Bronchial epithelial cell (primary cell): ENCODE measurements at places on chromosomes 6 and 20.

GRCh38 chr6:110476046-110476849 lies at the start of gene SLC22A16:
Gene SLC22A16, minus strand, starts transcription at chr6:110476613. Its CDS starts 39 bp downstream, at chr6:110476574.
- no peak for DNase-seq

GRCh38 chr6:132190815-132191175 lies 210.5 kb downstream of the MOXD1 start:
- no peak for DNase-seq

- no peak for DNase-seq
Observed at GRCh38 chr6:158002951-158003853, 21.5 kb downstream of the SYNJ2 start.

GRCh38 chr20:60358101-60358500 lies 399.9 kb downstream of the CDH26 start:
- no peak for DNase-seq

GRCh38 chr6:34235307-34236130 lies 1.2 kb upstream of the HMGA1 start:
- peak; percentile 89 for DNase-seq

DNA sequence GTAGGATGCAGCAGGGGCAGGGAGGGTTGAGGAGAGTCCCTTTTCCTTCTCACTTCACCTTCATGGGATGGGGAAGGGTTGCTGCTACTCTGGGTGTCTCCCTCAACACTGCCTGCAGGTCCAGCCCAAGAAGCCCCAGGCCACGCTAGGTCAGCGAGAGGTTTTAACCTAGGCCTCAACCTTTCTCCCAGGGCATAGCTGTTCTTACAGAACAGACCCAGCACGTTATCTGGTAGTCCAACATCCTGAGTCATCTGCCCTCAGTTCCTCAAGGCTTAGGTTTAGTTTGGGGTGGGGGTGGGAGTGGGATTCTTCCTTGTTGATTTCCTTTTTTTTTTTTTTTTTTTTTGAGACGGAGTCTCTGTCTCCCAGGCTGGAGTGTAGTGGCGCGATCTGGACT lies 15.8 kb downstream of the LRRC73 start:
- DNase-seq, result no peak

- peak; percentile 98 for DNase-seq
Observed at GRCh38 chr6:31203345-31203979, 33.0 kb upstream of the POU5F1 start.

GRCh38 chr6:158344534-158344933 lies 32.3 kb downstream of the TULP4 start:
- no peak for DNase-seq

DNA sequence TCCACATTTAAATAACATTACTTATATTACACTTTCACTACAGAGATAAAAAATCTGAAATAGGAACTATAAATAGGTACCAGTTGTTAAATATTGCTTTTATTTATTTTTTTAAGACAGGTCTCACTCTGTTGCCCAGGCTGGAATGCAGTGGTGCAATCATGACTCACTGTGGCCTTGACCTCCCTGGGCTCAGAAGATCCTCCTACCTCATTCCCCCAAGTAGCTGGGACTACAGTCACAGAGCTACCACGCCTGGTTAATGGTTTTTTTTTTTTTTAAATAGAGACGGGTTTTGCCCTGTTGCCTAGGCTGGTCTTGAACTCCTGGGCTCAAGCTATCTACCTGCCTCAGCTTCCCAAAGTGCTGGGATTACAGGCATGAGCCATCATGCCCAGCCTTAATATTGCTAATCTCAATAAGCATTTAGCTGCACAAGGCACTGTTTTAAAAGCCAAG lies 17.3 kb downstream of the EEF1E1 start:
- DNase-seq, result peak; percentile 94

DNA sequence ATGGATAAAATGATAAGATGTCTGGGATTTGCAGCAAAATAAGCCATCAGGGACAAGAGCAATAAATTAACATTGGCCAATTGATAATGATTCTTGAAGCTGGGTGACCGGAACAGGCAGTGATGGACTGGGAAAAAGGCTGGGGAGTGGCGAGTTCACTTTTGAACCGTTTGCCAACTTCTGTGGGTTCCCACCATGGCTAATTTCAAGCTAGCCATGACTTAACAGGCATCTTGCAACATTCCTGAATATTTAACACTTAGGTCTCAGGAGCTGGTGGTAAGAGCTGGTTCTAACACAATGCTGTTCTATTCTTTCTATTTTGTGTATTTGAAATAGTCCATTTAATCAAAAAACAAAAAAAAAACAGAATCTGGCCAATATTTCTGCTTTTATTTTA lies 37.6 kb upstream of the CD83 start:
- DNase-seq, result no peak

DNA sequence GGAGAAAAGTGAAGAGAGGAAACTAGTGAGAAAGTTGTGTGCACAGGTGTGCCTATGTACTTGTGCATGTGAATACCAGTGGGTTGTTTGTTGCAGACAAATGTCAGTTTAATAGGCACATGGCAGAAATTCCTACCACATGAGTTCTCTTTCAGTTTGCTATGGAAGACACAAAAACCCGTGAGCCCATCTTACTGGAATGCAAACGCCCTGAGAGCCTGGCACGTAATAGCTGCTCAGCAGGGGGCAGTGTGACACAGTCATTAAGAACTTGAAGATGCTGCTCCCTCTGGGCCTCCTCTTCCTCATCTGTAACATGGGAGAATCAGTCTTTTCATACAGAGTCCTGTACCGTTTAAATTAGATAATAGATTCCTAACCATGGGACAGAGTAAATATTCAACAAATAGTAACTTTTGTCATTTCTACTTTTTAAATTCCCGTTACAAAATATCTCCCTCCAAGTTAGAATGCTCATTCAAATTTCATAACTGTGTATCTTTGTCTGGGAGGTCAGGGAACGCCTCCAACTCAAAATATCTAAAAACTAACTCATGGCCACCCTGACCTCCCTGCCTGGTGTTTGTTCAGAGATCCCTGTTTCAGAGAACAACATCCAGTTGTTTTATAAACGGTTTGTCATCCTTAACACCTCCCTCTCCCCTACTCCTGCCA lies 802.9 kb downstream of the MAFB start:
- DNase-seq, result peak; percentile 77
